ENCODE measurements at places on chromosomes 16 and 17.

DNA sequence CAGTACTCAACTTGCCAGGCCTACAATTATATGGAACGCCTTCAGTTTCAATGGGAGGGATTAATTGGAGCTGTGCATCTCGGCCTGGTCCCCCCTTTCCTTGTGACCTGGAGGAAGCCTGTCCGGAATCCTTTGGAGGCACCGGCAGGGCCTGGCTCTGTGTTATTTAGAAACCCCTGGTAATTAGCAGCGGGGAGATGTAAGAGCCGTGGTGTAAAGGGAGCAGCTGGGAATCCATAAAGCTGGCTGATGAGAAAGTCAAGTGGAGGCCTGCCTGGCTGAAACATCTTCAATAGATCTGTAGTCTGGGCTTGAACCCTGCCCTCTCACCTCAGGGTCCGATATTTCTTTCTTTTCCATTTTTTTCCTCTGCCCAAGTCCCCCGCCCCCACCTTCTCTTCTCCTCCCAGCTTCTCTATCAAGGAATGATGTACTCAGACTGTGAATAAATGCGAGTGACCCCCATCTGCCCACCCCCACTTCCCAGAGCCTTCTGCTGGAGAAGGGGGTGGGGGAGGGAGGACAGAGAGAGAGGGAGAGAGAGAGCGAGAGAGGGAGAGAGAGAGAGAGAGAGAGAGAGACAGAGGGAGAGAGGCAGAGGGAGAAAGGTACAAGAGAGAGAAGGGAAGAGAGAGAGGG, 495.5 kb upstream of the ZFHX3 start:
- DNase-seq: no peak

DNA sequence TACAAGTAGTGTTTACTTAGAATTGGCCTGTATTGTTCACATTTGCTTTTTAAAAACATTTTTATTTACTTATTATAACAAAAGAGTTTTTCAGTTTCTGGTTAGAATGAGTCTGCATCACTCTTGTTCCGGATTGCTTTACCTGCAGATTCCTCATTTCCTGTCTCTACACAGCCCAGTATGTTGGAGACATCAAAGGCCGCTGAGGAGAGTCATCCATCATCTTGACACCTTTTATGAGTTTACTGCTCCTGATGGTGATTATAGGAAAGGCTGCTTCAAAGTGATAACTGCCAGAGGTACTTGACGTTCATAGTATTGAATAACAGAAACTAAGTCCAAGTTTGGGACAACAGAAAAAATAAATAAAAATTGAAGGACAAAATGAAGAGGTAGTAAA, 490.5 kb upstream of the CA10 start:
- DNase-seq: no peak

- DNase-seq: no peak
Measured at GRCh38 chr16:57637020-57637419, 8.6 kb downstream of the ADGRG1 start.

DNA sequence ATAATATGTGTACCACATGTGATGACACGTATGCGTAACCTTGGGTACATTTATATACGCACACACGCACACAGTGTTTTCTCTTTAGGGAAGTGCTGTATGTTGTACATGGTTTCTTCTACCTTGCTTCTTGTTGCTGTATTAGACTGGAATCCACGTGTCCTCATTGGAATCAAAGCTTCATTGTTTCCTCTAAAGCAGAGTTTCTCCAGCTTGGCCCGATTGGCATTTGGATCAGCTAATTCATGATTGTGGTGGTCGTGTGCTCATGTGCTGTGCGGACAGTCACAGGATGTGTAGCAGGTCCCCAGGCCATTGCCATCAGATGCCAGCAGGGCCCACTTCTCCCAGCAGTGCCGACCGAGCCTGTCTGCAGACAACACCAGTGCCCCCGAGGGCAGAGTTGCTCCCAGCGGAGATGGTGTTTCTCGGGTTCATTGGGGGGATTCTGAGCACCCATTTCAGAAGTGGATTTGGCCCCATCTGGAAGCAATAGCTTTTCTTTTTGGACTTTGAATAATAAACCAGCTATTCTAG, 148.4 kb downstream of the RPTOR start:
- DNase-seq: no peak

GRCh38 chr17:78979780-78980623, at the start of gene LGALS3BP:
Gene LGALS3BP (minus strand): TSS chr17:78979923. CDS start chr17:78977191, 2,732 bp downstream.
- DNase-seq: peak; percentile 74

GRCh38 chr16:23324727-23325126, 22.6 kb downstream of the SCNN1B start:
- no peak for DNase-seq

DNA sequence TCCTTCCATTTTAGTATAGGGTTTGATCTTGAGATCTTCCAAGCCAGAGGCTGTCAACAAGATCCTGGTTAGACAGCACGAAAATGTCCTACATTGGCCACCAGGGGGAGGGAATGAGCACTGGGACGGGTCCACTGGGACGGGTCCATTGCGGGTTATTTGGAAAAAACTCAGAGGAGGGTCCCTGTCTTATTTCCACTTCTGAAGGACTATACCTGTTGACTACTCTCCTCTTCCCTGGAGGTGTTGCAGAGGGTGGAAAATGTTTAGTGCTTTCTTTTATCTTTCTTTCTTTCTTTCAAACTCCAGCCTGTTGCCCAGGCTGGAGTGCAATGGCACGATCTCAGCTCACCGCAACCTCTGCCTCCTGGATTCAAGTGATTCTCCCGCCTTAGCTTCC, 2.5 kb downstream of the TTLL6 start:
- peak; percentile 26 for DNase-seq

GRCh38 chr17:74972107-74972972, at the start of gene HID1:
Gene HID1 (minus strand): TSS chr17:74972759. CDS start chr17:74972656, 103 bp downstream.
- DNase-seq: no peak

- DNase-seq: no peak
Measured at GRCh38 chr17:77034677-77035424, 105.9 kb upstream of the SEC14L1 start.

- DNase-seq: no peak
Measured at GRCh38 chr16:13397126-13397525, 495.7 kb downstream of the SHISA9 start.

GRCh38 chr16:81633680-81634379, 145.3 kb upstream of the PLCG2 start:
- no peak for DNase-seq

- DNase-seq: no peak
Measured at GRCh38 chr16:75217389-75217851, 1.4 kb upstream of the CTRB1 start.

DNA sequence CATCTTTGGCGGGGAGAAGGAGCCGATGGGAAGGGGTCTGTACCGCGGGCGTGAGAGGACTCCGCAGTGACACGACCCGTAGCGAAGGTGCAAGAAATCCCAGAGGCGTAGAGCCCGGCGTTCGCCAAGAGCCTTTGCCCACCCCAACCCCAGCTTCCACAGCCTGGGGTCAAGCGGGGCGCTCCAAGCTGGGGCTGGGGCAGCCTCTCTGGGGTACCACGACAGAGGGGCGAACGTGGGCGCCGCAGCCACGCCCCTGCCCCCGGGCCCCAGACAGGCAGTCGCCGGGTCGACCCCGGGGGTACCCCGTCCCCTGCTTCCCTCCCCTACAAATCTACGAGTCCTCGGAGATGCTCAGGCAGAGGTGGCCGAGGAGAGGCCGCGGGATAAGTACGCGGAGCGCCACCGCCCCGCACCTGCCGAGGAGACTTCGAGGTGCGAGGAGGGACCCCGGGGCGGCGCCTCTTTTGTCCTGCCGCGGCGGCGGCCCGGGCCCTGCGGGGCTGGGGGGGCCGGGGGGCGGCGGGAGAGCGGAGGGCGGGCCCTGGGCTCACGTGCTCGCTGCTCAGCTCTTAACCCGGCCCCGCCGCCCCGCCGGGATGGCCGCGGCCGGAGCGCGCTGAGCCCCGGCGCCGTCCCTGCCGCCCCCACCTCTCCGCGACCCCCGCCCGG, at the start of gene ADAM11:
Gene ADAM11, plus strand, starts transcription at position 575 of the 672 bp plus-strand sequence. CDS start 212 bp downstream, outside the sequence.
- DNase-seq: no peak

DNA sequence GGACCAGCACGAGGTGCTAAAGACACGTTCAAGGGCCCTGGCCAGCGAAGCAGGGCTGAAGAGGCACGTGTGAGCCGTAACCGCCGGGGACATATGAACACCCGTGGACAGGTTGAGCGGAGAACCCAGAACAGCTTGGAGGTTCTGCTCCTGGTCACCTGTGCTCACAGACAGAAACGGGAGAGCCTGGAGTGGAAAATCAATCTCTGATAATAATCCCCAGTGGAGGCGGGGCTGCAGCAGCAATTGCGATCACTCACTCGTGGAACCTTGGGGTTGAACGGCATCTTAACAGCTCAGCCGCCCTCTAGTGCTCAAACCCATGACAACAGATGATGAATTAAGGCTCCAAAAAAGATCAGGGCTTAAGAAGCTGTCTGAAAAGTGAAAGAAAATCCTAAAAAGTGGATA, 25.6 kb downstream of the WIPI1 start:
- peak; percentile 24 for DNase-seq

GRCh38 chr17:42405963-42406495, 17.0 kb downstream of the CAVIN1 start:
- DNase-seq: peak; percentile 65

GRCh38 chr17:36198831-36199465, 2.4 kb upstream of the CCL3L1 start:
- no peak for DNase-seq

DNA sequence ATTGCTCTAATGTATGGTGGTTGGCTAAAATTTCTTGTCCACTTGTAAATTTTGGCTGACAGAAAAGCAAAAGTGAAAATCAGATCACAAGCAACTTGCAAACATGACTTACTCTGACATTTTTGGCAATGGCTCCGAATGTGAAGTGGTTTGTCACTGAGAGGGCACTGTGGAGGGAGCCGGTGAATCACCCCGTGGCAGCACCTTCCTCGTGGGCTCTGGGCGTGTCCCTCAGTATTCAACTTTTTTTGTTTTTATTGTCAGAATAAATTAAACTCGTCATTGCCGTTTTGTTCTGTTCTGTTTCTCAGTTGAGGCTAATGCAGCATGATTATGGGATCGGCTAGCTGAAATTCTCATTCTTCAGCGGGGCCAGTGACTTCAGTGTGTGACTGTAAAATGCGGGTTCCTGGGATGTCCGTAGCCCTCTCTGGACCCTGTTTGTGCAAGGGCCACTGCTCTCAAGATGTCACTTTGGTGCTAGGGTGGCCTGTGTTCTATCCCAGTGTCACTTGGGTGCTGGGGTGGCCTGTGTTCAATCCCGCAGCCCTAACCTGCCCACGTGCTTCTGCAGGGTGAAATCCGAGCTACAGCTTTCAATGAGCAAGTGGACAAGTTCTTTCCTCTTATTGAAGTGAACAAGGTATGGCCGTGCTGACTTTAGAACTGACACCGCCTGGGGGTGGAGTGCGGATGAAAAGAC, 48.8 kb downstream of the RPA1 start:
- no peak for DNase-seq

DNA sequence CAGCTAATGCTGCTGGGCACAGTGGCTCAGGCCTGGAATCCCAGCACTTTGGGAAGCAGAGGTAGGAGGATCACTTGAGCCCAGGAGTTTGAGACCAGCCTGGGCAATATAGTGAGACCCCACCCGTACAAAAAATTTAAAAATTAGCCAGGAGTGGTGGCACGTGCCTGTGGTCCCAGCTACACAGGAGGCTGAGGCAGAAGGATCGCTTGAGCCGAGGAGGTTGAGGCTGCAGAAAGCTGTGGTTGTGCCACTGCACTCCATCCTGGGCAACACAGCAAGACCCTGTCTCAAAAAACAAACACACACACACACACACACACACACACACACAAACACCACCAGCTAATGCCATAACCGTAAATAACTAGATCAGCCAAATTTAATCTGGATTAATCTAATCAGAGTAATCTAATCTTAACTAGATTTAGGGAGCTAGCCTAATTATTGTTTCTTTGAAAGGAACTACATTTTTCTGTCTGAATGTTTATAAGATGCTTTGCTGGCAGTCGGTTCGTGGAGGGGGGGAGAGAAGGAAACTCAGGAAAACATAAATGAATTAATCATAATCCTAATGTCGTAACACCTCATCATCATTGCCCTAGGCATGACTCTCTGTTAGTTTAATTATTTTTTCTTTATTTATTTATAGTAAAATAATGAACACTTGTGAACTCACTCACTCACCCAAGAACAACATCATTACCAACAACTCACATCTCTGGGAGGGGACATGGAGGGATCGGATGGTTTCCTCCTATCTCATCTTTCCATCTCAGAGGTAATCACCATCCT, 12.5 kb upstream of the RBBP6 start:
- no peak for DNase-seq

- no peak for DNase-seq
Measured at GRCh38 chr17:67245694-67246402, 852 bp upstream of the HELZ start.

DNA sequence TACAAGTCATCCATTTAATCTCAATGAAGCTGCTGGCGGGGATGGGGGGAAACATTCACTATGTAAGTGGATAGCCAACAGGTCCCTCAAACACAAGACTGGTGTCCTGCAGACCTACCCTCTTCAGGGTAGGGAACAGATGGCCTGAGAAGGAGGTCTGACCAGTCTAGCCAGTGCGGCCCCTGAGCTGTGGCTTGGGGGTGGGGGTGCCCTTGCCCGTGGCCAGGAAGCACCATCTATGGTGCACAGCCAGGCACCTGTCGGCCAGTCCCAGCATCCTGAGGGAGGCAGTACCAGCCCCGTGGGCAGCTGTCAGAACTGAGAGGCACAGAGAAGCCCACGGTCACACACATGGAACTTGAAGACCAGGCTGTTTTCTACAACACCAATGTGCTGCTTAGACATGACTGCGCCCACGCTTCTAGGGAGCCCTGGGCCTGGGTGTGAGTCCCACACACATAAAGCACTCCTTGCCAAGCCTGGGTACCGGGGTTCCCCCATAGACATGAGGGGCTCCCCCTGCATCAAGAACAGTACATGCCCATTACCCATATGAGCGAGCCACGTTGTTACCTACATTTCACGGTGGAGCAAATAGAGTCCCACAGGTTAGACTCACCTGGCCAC, 40.9 kb downstream of the RMI2 start:
- no peak for DNase-seq

DNA sequence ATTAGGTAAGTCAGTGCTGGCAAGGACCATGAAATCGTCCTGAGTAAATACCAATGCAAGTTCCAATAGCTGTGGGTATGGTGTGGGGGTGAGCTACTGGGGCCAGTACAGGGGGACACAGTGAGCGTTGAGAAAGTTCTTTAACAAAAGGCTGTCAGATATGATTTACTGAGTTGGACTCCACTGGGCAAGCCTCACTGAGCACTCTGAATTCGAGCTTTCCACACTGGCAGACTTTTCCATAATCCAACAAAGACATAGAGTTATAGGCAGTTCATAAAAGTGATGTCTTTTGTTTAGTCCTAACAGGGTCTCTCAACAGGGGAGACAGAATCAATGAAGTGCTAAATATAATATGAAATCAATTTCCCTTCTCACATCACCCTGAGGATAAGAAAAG, 489.0 kb downstream of the KCNJ2 start:
- no peak for DNase-seq

DNA sequence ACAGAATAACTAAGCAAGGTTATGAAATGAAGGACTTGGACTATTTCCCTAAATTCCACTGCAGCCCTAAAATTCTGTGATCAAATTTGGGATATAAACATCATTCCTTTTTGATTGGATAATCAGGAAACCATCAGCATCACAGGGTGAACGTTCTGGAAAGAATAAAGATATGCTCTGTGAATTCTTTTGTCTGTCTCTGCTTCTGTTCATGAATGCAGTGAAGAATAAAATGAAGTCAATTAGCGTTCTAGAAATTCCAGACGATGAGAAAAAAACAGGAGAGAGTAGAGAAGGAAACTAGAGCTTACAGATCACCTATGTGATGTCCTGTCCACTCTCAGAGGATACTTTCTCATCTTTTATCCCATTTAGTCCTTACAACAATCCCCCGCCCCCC, 295.1 kb upstream of the SOX9 start:
- DNase-seq: peak; percentile 37

GRCh38 chr16:65828296-65828695, 538.2 kb upstream of the CDH5 start:
- no peak for DNase-seq
